Hypothalamus (tissue), 51 donors: ENCODE measurements at places on chromosomes 4 and X.

GRCh38 chr4:102569200-102569599 is 68.0 kb downstream of the NFKB1 start:
- no peak for DNase-seq

- DNase-seq = peak; percentile 6
Observed at GRCh38 chrX:20530406-20530921, 263.8 kb upstream of the RPS6KA3 start.

GRCh38 chr4:118723369-118723768 is 38.2 kb downstream of the METTL14 start:
- no peak for DNase-seq

GRCh38 chrX:41828826-41829225 is 94.5 kb downstream of the CASK start:
- DNase-seq = no peak

GRCh38 chr4:16670727-16671126 is 227.7 kb downstream of the LDB2 start:
- DNase-seq = no peak

GRCh38 chr4:2274320-2275043 is 12.6 kb upstream of the MXD4 start:
- no peak for DNase-seq

DNA sequence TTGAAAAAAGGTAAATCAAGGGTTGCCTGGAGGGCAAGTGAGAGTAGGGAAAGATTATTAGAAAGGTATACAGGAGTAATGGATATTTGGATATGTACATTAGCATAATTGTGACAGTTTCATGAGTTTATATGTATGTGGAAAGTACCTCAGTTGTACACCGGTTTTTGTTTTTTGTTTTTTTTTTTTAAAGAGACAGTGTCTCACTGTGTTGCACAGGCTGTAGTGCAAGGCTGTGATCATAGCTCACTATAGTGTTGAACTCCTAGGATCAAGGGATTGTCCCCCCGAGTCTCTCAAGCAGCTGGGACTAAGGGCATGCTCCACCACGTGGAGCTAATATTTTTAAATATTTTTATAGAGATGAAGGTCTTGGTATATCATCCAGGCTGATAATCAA is 15.3 kb upstream of the HPGD start:
- no peak for DNase-seq

GRCh38 chr4:54104907-54105306 is 4.9 kb downstream of the GSX2 start:
- DNase-seq = no peak

DNA sequence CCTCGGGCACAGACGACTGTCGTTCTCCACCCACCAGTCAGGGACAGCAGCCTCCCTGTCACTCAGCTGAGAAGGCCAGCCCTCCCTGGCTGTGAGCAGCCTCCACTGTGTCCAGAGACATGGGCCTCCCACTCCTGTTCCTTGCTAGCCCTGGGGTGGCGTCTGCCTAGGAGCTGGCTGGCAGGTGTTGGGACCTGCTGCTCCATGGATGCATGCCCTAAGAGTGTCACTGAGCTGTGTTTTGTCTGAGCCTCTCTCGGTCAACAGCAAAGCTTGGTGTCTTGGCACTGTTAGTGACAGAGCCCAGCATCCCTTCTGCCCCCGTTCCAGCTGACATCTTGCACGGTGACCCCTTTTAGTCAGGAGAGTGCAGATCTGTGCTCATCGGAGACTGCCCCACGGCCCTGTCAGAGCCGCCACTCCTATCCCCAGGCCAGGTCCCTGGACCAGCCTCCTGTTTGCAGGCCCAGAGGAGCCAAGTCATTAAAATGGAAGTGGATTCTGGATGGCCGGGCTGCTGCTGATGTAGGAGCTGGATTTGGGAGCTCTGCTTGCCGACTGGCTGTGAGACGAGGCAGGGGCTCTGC is 7.9 kb upstream of the MSANTD1 start:
- DNase-seq = no peak

DNA sequence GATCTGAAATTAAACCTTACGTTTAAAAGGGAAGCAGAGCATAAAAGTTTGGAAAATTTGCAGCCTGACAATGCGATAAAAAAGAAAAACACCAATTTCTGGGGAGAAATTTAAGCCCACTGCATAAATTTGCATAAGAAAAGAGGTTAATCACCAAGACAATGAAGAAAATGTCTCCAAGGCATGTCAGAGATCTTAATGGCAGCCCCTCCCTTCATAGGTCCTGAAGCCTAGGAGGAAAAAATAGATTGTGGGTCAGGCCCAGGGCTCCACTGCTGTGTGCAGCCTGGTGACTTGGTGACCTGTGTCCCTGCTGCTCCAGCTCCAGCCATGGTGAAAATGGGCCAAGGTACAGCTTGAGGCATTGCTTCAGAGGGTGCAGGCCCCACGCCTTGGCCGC is 264.0 kb upstream of the CT83 start:
- no peak for DNase-seq

GRCh38 chrX:31547416-31547815 is 475.6 kb upstream of the FTHL17 start:
- no peak for DNase-seq

DNA sequence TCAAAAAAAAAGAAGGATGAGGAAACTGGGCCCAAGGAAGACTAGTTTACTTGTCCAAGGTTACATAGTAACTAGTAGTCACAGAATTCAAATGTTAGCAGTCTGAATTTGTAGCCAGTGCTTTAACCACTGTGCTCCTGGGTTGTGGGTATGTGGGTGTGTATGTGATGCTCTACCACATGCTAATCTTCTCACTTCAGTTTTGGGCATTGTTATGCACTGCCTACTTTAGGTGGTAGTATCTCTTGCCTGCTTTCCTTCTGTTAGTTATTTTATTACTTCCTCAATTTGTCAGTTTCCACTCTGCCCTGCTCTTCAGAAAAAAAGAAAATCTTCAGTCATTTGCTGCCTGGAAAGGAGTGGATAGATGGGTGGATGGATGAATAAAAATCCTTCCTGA is 219.2 kb downstream of the RPA4 start:
- DNase-seq = no peak

- DNase-seq = no peak
Observed at GRCh38 chrX:21721195-21721594, 36.7 kb downstream of the SMPX start.

- DNase-seq = no peak
Observed at GRCh38 chrX:46208225-46208854, 336.9 kb downstream of the ZNF674 start.

- no peak for DNase-seq
Observed at GRCh38 chr4:10584042-10584441, 100.5 kb downstream of the CLNK start.

- DNase-seq = no peak
Observed at GRCh38 chr4:138320831-138321230, 78.7 kb upstream of the SLC7A11 start.

DNA sequence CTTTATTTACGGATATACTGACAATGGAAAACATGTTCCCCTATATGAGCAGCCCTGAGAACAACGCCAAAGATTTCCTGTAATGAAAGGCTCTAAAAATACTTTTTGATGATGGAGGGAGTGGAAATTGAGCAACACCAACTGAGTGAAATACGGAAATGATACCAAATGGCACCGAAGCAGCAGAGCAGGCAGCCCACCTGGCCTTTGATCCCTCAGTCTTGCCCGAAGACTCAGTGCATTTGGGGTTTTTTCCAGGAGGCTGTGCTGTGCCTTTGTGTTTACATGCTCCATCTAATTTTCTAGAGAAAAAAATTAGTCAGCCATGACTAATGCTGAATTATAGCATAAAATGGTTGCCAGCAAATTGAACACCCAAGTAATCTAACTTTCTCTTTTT is 169.9 kb upstream of the RBPJ start:
- no peak for DNase-seq

DNA sequence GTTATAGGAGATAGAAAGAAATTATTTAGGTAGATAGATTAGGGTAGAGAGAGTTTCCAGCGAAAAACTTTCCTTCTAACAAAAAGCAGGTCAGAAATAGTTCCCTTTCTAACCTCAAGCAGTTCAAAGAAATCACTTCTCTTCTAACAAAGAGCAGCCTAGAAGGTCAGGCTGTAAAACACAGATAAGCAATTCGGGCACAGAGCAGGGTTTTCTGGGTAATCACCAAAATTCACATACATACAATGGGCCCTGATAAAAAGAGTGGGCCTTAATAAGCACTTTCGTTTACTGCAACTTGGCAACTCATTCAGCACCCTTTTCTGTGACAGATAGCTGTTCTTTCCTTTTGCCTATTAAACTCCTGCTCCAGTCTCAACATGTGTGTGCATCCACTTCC is 13.4 kb upstream of the NAF1 start:
- DNase-seq = no peak

- no peak for DNase-seq
Observed at GRCh38 chr4:105715692-105716278, 7.2 kb downstream of the GSTCD start.

- DNase-seq = no peak
Observed at GRCh38 chr4:82905205-82905604, 4.7 kb downstream of the THAP9 start.

DNA sequence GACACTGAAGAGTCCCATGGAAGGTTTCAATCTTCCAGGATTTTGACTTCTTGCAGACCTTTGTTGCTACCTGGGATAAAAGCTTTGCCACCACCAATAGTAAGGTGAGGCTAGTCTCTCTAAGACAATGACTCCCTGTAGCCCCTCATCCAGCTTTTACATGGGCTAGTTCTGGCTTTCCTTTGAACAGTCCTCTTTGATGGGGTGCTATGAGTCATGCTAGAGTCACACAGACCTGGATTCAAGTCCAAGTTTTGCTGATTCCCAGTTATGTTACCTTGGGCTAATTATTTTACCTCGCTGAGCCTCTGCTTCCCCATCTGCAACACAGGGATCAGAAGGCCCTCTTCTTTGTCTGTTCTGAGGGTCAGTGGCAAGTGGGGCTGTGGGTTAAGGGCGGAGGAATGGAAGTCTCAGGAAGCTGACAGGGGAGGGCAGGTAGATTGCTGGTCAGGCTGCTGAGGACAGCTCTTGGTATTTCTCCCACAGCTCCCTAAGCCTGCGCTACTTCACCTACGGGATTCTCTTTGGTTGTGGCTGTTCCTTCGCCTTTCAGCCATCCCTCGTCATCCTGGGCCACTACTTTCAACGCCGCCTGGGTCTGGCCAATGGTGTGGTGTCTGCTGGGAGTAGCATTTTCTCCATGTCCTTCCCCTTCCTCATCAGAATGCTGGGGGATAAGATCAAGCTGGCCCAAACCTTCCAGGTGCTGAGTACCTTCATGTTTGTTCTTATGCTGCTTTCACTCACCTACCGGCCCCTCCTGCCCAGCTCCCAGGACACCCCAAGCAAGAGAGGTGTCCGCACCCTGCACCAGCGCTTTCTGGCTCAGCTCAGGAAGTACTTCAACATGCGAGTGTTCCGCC is 90.3 kb downstream of the RLIM start:
- DNase-seq = no peak

DNA sequence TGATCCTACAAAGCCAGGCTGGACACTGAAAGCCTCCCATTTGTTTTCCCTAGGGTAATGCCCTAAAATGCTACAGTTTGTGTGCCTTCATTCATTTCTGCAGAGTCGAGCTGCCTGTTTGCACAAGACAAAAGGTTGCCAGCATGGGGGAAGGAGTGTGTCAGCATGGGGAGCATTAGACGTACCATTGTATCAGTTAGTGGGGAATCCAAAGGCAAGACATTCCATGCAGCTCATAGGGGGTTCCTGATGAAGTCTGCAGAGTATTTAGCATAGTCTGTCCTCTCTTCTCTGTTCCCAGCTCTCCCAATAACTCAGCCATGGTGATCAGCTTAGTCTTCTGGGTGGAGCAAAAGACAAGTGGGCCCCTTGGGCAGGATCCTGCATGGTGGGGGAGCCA is 276.9 kb upstream of the PCDH7 start:
- no peak for DNase-seq

GRCh38 chr4:33425936-33426335 is 2705.8 kb downstream of the PCDH7 start:
- DNase-seq = no peak

- DNase-seq = no peak
Observed at GRCh38 chr4:87521757-87522374, 7.3 kb downstream of the SPARCL1 start.

GRCh38 chr4:152478461-152479237 is 57.2 kb downstream of the FBXW7 start:
- DNase-seq = no peak

DNA sequence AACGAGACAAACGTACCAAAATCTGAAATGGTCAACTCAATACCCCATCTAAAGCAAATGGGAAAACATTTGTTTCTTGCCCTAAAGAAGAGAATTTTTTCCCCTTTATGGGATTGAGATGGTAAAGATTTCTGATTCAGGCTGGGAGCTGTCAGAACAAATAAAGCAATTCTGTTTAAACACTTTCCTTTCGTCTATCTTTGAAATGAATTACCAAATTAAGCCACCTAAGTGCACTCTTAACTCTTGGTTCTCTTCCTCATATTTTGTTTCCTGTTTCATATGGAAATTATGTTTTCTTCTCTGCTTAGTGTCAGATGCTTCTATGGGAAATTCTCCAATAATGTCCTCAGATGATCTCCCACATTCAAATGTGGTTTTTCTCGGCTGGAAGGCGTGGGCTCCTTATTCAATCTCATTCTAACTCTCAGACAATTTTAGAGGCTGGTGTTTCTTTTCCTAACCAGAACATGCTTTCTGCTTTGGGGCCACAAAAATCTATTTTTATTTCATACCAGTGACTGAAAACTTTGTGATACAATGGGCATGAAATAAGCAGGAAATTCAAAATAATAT is 50.3 kb upstream of the HPF1 start:
- no peak for DNase-seq

DNA sequence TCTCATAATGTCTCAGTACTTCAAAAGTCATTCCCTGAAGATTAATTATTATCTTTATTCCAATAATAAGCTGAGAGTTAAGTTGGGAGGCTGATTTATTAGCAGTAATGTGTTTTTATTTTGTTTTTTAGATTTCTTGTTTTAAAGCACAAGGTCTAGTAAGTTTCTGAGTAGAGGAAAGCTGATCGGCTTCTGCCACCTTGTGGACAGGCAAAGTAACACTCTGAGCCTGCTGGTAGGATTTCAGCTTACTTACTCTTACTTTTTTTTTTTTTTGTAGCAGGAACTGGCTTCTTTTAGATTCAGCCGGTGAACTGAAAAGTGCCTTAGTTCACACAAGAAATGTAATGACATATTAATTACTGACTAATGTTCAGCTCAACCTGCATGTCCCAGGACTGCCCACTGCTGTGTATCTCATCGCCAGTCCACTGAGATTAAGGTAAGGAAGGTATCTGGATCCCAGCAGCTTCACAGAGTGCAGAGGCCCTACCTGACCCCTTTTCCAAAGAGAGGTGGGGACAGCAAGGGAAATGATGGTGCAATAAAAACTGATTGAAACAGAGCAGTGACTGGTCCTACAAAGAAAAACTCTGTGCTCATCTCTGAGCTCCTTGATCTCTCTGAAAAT is 126.5 kb downstream of the ADGRA3 start:
- DNase-seq = peak; percentile 29

- no peak for DNase-seq
Observed at GRCh38 chr4:102441978-102442911, 58.9 kb upstream of the NFKB1 start.
